Bronchial smooth muscle cell (primary cell): ENCODE measurements at places on chromosomes 3 and 15. TPM values are rescaled to one million over a fixed set of nuclear protein-coding genes. Genes with fewer than 3 reads are reported as not detected.

The HRG gene
- not detected in 2 replicates for total RNA-seq

The AHSG gene
- not detected in 2 replicates for total RNA-seq

The ARID3B gene
- 0.95 and 1.0 TPM in 2 replicates for total RNA-seq

The PRICKLE2 gene
- 24.9 and 34.5 TPM in 2 replicates for total RNA-seq

The WDR49 gene
- total RNA-seq, result under 0.01 and 0.17 TPM in 2 replicates

The MFAP1 gene
- total RNA-seq, result 32.0 and 33.7 TPM in 2 replicates

The B3GALNT1 gene
- total RNA-seq, result 6.9 and 8.3 TPM in 2 replicates

The SCN11A gene
- total RNA-seq, result under 0.01 TPM in 1 of 2 replicates, not detected in the other

The GRK7 gene
- total RNA-seq, result not detected in 2 replicates

The NUP210 gene
- 0.09 TPM in 1 of 2 replicates, not detected in the other for total RNA-seq

The EFCC1 gene
- under 0.01 TPM in 1 of 2 replicates, not detected in the other for total RNA-seq
